ENCODE measurements at places on chromosomes 16 and 17. TPM values are rescaled to one million over a fixed set of nuclear protein-coding genes. Genes with fewer than 3 reads are reported as not detected.
A peak's percentile ranks its signal among the peaks of the same experiment; 100 is the strongest.

Gene KRT14
- total RNA-seq: 0.20 TPM

Gene MIEF2
- 22.8 TPM for total RNA-seq

- DNase-seq: no peak
These were observed 3.3 kb downstream of the MARCHF10 start for GRCh38 chr17:62804822-62805221.

DNA sequence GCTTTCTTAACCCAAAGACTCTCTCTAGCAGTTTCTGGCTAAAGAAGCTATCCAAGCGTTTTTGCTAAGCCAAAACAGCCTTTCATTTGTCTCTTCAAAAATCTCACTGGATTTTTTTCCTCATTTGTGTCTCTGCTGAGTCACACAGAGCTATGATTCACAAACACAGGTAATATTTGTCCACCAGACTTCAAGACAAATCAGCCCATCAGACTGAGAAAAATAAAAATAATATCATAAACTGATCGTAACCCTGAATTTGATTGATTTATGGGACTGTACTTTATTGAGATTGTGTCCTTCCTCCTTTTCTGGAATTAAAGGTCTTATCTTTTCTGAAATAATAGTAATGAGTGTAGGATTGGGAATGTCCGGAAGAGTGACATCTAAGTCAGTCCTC, 25.8 kb downstream of the TRIM16 start:
- no peak for DNase-seq

DNA sequence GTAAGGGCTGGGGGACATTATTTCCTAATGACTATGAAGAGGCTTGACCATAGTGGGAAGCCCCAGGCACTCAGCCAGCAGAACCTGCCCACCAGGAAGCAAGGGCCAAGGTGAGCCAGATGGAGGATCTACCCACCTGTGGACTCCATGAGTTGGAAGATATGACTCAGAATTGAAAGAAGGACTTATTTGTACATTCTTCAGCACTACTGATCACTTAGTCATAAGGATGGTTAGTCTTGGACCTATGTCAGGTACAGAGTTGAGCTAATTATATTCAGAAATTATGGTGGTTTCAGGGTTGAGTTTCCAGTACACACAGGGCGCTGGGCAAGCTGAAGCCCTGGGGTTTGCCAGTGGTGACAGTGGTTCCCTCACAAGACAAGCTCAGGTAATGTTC, 24.0 kb upstream of the GRIN2A start:
- DNase-seq: no peak

DNA sequence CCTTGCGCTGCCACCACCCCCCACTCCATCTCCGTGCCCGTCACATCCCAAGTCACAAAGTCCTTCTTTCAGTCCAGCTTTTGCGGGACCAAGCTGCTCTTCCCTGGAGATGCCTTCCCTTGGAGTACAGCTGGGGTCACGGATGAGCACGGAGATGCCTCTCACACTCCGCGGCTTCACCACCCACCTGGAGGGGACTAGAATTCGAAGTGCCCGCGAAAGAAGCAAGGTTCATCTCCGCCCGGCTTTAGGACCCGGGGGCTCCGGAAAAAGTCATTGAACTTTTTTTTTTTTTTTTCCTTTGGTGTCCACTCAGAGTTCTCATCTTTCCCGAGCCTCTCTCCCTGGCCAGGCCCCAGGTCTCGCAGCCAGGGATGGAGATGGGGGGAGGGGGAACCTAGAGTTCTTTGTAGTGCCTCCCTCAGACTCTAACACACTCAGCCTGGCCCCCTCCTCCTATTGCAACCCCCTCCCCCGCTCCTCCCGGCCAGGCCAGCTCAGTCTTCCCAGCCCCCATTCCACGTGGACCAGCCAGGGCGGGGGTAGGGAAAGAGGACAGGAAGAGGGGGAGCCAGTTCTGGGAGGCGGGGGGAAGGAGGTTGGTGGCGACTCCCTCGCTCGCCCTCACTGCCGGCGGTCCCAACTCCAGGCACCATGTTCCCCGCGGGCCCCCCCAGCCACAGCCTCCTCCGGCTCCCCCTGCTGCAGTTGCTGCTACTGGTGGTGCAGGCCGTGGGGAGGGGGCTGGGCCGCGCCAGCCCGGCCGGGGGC, at the start of gene FKBP10:
TSS of gene FKBP10 (plus strand) at position 624 of the 771 bp plus-strand sequence. CDS start at position 655, 31 bp downstream.
- peak; percentile 55 for DNase-seq

Gene PLEKHM1
- 71.9 TPM for total RNA-seq

GRCh38 chr17:68886401-68886800, 68.8 kb downstream of the ABCA8 start:
- no peak for DNase-seq

Gene RNF157
- 3.3 TPM for total RNA-seq

GRCh38 chr16:81863630-81864352, 84.7 kb downstream of the PLCG2 start:
- no peak for DNase-seq

Gene NACA2
- not detected for total RNA-seq

Gene ARL5C
- total RNA-seq: not detected

Gene HEATR9
- total RNA-seq: 0.09 TPM

DNA sequence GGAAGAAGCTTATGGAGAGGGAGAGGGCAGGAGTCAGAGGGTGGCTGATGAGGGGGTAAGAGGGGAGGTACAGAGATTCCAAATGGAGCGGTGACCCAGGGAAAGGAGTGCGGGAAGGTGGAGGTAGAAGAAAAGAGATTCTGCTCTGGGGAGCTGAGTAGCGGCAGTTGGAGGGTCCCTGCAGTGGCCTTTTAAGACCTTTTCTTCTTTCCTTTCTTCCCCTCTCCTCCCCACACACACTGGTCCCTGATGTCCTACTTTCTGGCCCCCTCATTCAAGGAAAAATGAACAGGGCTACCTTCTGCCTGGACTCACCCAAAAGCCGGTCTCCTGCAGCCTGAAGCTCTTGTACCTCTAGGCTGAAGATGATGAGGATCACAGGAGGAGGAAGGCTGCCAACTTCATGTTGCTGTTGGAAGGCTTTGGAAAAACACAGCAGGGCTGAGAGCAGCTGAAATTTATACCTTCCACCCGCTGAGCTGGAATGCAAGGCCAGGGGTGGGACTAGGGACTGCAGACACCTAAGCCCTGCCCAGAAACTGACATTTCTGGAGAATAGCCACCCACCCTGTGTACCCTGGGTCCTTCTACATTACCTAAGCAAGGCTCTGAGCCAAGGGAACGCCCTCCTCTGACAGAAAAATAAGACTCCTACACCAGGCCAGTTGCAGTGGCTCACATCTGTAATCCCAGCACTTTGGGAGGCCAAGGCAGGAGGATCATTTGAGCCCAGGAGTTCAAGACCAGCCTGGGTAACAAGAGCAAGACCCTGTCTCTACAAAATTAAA, 9.4 kb upstream of the HEATR6 start:
- DNase-seq: no peak

- DNase-seq: no peak
These were observed 143.2 kb upstream of the TNRC6C start for GRCh38 chr17:77815127-77815905.

Gene KCNAB3
- 2.5 TPM for total RNA-seq

DNA sequence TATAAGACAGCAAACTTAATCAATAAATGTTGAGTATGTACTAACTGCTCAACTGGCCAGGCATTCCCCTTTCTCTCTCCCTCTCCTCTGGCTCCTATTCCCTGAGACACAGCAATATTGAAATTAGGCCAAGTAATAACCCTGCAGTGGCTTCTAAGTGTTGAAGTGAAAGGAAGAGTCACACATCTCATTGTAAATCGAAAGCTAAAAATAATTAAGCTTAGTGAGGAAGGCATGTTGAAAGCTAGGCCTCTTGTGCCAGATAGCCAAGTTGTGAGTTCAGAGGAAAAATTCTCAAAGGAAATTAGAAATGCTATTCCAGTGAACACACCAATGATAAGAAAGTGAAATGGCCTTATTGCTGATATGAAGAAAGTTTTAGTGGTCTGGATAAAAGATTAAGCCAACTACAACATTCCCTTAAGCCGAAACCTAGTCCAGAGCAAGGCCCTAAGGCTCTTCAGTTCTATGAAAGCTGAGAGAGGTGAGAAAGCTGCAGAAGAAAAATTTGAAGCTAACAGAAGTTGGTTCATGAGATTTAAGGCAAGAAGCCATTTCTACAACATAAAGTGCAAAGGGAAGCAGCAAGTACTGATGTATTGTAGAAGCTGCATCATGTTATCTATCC, 35.4 kb upstream of the ABCC11 start:
- DNase-seq: no peak

Gene NTN1
- 33.1 TPM for total RNA-seq

GRCh38 chr16:3761375-3762106, 44.2 kb upstream of the TRAP1 start:
- DNase-seq: no peak

GRCh38 chr17:51742571-51742970, 415.9 kb downstream of the CA10 start:
- DNase-seq: no peak

DNA sequence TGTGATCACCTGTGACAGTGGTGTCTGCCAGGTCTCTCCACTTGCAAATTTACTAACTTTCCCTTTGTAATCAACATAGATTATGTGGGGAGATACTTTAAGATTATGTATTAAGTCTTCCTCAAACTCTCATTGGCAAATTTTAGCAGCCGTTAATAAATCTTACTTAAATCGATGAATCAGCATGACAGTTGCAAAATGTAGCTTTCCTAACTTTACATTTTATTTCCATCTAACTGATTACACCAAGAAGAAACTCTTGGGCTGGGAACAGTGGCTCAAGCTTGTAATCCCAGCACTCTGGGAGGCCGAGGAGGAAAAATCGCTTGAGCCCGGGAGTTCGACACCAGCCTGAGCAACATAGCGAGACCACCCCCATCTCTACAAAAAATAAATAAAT, 23.3 kb upstream of the CPNE2 start:
- no peak for DNase-seq

GRCh38 chr16:31487071-31487719, 4.3 kb downstream of the SLC5A2 start:
- no peak for DNase-seq

DNA sequence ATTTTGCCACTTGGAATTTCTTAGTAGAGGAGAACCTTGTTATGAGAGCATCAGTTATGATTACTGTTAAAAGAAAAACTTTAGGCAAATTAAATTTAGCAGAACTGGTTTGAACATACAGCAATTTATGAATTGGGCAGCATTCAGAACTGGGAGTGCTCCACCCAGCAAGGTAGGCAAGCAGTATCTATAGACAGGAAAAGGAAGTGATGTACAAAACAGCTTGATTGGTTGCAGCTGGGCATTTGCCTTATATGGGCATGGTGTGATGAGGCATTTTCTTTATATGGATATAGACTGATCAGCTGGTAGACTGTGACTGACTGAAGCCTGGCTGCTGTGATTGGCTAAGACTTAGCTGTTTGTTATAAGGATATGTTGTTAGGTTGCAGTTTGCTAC, 17.6 kb upstream of the CYLD start:
- DNase-seq: no peak

- DNase-seq: no peak
These were observed 45.5 kb upstream of the CDR2 start for GRCh38 chr16:22419908-22420307.

DNA sequence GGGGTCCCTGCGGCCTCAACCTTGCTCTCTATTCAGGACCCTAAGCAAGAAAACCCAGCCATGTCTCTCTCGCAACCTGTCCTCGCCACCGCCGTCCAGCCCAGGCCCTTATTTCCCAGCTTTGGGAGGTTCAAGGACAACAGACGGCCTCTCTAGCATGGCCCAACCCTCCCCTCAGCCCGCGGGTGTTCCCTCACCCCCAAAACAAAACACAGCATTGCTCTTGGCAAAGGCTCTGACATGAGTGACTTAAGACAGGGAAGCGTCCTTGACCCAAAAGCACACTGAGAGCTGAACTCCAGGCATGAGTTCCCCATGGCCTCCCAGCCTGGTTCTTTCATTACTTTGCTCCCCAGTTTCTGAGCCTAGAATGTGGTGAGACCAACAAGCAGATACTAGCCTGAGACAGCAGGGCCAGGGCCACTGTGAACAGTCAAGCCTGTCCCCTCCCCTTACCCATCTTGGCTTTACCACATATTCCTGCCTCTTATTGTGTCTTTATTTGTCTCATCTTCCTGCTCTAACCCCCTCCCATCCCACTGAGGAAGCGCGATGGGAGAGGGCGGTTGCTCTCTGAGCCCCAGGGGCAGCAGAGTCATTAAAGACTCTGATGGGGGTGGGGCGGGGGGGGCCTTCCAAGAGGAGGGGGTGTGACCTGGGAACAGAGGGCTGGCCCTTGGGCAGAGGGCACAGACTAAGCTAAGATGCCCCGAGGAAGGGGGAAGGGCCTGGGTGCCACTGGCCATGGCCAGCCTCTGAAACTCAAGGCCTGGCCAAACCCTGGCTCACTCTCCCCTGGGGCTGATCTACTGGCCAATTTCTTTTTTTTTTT, 11.8 kb downstream of the SREBF1 start:
- DNase-seq: no peak

GRCh38 chr17:66276328-66276937, 26.0 kb upstream of the PRKCA start:
- no peak for DNase-seq

GRCh38 chr16:75679366-75679765, 2.6 kb upstream of the CPHXL2 start:
- DNase-seq: no peak

DNA sequence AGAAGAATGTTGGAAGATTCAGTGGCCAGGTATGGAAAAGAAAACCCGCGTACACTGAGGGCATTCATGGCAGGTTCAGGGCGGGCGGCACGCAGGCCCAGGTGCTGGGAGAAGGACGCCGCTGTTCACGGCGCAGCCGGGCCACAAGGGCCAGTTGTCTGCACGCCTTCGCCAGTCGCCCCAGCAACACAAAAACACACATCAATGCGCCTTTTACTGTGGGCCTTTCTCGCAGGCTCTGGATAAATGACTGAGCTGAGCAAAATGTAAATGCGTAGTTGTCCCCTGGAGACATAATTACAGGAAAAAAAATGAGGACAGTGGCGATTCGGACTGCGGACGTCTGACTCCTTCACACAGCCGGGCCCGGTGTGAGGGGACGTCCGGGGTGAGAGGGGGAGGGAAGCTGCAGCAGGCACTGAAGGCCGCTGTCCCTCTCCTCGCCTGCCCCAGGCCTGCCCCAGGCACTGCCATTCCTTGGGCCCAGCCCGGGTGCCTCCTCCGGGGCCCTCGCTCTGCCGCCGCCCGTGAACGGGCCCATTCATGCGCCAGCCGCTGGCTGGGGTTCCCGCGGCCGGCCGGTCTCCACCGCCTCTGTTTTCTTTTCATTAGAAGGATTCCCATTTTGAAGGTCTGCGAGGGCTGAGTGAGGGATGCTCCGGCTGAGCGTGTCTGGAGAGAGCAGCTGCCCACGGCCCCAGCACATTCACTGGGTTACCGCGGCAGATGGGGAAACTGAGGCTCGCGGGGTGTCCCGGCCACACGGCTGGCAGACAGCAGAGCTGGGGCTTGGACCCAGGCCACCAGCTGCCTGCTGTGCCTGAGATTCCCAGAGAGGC, 6.5 kb upstream of the ZNF469 start:
- DNase-seq: no peak

- no peak for DNase-seq
These were observed 559.3 kb downstream of the MAF start for GRCh38 chr16:79041206-79041605.

Gene CLEC18C
- 0.98 TPM for total RNA-seq

- DNase-seq: no peak
These were observed 3.8 kb downstream of the RNF213 start for GRCh38 chr17:80264205-80265075.

Gene TBC1D3E
- not detected for total RNA-seq

- no peak for DNase-seq
These were observed 10.7 kb downstream of the GFOD2 start for GRCh38 chr16:67708368-67708771.

- no peak for DNase-seq
These were observed 26.0 kb upstream of the ADCY9 start for GRCh38 chr16:4142268-4142667.

- no peak for DNase-seq
These were observed 10.8 kb downstream of the CSNK2A2 start for GRCh38 chr16:58187092-58187491.

Gene LGALS9
- total RNA-seq: 103 TPM

Gene CCDC78
- 3.3 TPM for total RNA-seq

- DNase-seq: no peak
These were observed 48.8 kb downstream of the HSD17B2 start for GRCh38 chr16:82083710-82084353.

Measured in mucosa of gallbladder (tissue), 1 donor.